NCI-H146 (cell line): ENCODE measurements at places on chromosomes 2 and 18.

- no peak for DNase-seq
Observed at GRCh38 chr18:76453932-76454331, 41.1 kb downstream of the ZNF516 start.

DNA sequence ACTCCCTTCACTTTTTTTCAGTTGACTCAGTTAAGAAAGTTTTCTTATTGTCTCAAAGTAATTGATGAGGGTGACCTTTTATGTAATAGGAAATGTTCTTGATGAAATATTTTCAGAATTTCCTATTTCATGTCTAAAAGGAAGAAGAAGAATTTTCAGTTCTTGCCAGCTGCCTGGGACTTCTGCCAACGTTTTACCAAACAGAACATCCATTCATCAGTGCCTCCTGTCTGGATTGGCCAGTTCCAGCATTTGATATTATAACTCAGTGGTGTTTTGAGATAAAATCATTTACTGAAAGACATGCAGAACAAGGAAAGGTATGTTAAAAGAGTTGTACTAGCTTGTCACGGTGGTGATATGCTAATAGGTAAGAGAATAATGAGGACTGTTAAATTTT is 104.7 kb upstream of the MYO3B start:
- DNase-seq: no peak

DNA sequence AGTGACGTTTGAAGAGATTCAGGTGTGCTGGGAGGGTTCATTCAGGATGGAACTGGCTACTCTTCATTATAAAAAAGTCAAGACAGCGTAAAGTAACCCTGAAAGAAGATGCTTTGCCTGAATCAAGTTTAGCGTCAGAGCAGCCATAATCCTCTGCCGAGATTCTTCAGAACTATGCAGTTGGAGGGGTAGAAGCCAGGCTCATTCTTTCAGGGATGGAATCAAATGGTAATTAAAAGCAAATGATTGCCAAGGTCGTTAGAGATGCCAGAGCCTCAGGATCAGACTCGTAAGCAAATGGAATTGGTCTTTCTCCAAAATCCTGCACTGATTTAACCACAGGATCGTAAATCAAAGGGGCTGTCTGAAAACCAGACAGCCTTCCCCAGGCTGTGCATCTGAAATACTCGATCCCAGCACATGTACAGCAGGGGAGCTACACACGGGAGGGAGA is 21.9 kb downstream of the APCDD1 start:
- DNase-seq: no peak

DNA sequence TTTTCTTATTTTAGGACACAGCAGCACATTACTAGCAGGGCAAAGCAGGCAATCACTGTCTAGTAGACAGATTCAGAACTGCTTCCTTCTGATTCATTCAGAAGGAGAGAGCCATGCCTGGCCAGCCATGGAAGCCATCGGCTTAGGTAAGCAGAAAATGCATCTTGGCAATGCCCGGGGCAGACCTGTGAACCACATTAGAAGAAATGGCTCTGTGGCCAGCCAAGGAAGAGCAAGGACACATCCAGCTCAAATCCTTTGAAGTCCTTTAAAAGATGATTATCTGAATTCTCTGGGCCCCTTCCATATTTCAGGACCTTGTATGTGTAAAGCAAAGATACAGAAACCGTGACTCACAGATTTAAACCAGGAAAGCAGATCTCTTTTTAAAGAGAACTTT is 227.4 kb downstream of the PID1 start:
- no peak for DNase-seq

- DNase-seq: no peak
Observed at GRCh38 chr18:48721312-48721711, 182.5 kb downstream of the CTIF start.

DNA sequence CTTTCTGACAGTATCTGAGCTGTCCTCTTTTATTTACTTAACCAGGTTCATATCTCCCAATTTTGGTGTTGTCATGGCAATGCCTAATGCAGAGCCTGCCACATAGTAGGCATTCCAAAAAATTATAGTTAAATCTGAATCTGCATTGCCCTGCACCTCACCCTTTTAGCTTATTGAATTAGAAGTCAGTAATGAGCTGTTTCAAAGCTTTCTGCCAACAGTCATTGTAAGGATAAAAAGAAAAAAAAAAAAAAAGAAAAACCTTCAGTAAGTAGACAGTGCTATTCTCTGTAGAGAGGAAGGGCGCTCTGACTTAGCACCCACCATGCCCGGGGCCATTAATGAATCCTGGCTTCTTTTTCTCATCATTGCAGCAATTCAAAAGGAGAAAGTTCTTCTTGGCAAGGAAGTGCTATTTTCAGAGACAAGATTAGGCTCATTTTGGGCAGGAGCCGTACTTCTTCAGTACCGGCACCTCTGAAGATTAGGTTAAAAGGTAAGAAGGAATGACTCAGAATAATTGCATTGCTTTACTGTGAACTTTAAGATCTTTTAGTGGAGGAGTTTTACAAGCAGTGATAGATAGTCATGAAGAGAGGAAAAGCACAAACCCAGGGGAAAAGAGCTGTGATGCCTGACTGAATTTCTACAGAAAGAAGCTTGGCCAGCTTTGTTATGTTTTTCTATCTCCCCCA is 2041.2 kb upstream of the PIK3C3 start:
- no peak for DNase-seq

- DNase-seq: no peak
Observed at GRCh38 chr2:239095460-239096081, 247.7 kb downstream of the TWIST2 start.

- peak; percentile 70 for DNase-seq
Observed at GRCh38 chr2:20223407-20224163, 1.3 kb downstream of the SDC1 start.

- no peak for DNase-seq
Observed at GRCh38 chr2:236749346-236749745, 179.7 kb downstream of the ACKR3 start.

GRCh38 chr18:36355511-36355910 is 58.0 kb downstream of the FHOD3 start:
- no peak for DNase-seq

- DNase-seq: no peak
Observed at GRCh38 chr2:190444976-190445375, 36.8 kb downstream of the MFSD6 start.

DNA sequence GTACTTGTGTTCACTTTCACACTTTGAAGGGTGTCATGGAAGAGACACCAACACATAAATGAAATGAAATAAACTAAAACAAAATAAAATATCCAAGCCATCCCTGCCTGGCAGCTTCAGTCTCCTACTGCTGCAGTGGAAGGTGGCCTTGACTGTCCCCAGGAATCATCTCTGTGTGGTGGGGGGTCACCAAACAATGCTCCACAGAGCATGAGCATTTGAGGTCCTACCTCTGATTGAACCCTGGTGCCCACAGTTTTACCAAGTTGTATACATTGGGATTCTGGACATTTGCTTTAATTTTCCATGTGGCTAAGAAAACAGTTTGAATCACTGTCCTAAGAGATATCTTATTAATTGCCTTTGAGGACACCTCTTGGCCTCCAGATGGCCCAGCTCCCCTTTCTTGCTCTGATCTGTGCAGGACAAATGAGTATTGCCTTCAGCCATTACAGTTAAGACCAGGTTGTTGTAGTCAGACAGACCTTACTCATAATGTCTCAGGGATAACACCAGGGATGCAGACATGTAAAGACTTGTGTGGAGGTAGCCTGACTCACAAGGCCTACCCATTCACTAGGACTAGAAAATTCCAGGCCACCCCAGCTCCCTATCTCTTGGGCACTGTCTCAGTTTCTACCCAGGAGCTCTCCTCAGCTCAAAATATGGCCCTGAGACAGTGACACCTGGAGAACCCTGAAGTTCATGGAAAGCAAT is 195.0 kb downstream of the MYCN start:
- no peak for DNase-seq

DNA sequence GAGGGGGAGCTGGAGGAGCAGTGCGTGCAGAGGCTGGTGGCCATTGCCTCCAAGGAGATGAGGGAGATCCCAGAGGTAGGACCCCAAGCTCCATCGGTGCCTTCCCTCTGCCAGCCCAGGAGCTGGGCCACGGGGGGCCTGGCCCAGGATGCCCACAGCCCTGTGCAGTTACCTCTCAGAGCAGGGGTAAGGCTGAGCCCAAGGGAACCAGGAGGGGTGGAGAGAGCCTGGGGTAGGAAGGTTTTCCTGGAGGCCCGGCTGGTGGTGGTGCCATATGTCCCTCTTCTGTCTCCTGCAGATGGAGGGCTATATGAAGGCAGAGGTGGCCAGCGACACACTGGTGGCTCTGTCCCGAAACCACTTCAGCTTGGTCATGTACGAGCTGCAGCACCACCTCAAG is 11.4 kb downstream of the MROH2A start:
- no peak for DNase-seq

DNA sequence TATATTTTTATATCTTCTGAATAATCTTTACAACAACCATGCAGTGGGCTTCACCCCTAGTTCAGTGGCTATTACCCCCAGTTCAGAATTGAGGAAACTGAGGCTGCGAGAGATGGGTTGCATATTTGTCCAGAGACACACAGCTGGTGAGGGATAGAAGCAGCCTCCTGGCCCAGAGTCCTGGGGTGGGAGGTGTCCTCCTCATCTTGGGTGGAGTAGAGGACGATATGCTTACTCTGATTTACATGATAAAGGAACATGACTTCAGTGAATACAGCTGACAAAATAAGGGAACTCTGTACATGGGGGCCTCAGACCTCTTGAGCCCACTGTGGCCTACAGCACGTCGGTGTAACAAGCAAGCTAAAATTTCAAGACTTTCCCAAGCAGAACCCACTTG is 214.7 kb downstream of the FBXO15 start:
- DNase-seq: no peak

DNA sequence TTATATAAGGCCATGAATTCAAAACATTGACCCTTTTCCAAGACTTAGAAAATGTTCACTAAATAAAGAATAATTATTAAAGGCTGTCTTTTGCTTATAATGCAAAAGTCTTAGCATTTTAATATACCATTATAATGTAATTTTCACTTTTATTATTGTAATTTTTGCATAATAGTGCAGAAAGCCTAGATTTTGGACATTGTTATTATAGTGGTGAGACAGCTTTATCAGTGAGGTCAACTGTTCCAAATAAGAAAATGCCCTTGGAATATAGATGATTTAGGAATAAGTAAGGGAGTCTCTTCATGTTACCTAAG is 56.6 kb downstream of the ATIC start:
- no peak for DNase-seq

- no peak for DNase-seq
Observed at GRCh38 chr2:122478771-122479170, 723.3 kb downstream of the TSN start.

DNA sequence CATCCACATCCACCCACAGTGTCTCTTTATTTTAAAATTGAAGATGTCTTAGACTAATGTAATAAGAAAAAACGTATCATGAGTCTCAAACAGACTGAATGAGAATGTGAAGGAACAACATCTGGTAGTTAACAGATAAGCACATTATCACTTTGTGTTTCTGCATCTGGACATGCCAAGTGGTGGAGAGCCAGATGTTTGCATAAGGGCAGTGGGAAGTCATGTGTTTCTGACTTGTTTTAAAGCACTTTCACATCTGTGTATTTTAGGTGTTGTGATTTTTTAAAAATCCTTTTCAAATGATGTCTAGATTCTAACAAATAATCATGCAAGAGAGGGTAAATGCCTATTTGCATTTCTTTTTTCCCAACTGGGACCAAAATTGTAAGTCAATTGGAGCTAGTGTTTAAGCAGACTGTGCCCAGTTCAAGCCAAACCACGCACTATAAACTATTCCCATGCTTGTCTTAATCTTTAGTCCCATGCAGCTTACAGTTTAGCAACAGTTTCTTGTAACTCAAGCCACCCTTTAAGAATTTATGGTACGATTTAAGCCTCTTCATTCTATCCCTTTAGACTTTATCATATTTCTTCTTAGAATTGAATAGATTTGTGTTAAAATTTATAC is 272.7 kb upstream of the DOK6 start:
- DNase-seq: no peak

DNA sequence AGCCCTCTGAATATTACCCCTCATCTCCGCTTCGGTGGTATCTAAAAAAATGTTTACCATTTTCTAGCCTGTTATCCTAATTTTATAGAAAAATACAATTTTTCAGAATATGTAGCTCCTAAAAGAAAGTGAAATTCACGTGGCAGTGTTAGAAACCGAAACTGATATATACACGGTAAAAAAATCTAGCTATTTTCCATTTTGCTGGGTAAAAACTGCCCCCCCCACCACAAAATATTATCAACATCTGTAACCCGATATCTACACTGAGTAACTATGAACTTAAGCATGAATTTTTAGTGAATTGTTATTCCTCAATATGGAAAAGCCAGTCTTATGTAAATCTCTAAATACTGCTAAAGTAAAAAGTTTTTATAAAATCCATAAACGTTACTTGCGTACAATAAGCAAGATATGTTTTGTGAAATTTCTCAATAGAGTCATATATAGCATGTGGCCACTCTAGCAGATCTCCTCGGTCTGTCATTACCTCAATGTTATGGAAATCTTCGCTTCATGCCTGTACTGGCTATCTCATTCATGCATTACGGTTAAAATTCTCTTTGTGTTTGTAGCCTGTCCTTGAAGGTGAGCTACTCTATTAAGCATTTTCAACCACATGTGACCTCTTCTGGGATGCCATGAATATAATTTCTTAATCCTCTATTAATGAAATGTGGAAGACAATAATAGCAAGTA is 524.2 kb downstream of the TRIB2 start:
- no peak for DNase-seq

DNA sequence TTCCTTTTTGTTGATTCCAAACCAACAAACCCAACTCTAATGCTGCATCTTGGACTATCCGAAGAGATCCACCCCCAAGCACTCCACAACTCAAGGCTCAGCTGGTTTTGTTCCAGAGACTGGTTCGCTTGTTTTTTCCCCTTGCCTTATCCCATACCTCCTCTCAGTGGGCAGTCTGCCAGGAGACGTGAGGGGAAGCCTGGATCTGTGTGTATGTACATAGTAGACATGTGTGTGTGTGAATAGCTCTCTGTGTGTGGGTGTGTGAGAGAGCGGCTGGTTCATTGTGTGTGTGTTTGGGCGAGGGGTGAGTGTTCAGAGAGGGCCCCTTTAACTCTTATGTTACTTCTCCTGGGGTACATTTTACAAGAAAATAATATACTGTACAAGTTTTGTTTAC is 94.4 kb downstream of the NRP2 start:
- peak; percentile 46 for DNase-seq
